ENCODE measurements at places on chromosomes 4 and X. TPM values are rescaled to one million over a fixed set of nuclear protein-coding genes. Genes with fewer than 3 reads are reported as not detected.

Gene TREX2
- 1.0 TPM for total RNA-seq

Gene TKTL2
- total RNA-seq = not detected

Gene SHROOM2
- total RNA-seq = 9.9 TPM

Gene CSAG1
- total RNA-seq = not detected

Gene TLR10
- 0.26 TPM for total RNA-seq

Gene UNC5C
- 2.0 TPM for total RNA-seq

GRCh38 chrX:124282580-124282979, 49.9 kb upstream of the TEX13D start:
- no peak overlapping the region for H3K4me3 ChIP-seq
- no peak overlapping the region for H3K27ac ChIP-seq
- H3K27me3 ChIP-seq = no peaks in the 10 kb centered on the region
- H3K4me1 ChIP-seq = no peaks in the 10 kb centered on the region

- DNase-seq = no peak
- H3K36me3 ChIP-seq = no peaks in the 10 kb centered on the region
- peaks cover 17% of the 10 kb centered on the region for H3K4me1 ChIP-seq
- peak overlapping the region; percentile 92 for H3K4me3 ChIP-seq
- no peaks in the 10 kb centered on the region for H3K27me3 ChIP-seq
- H3K27ac ChIP-seq = peak overlapping the region; percentile 58
Observed at GRCh38 chr4:153684971-153685371, 891 bp downstream of the TLR2 start.

- H3K27ac ChIP-seq = no peak overlapping the region
- no peaks in the 10 kb centered on the region for H3K4me1 ChIP-seq
- no peaks in the 10 kb centered on the region for H3K27me3 ChIP-seq
Observed at GRCh38 chrX:48753708-48754228, 7.8 kb upstream of the GLOD5 start.

- H3K4me1 ChIP-seq = no peaks in the 10 kb centered on the region
- no peak overlapping the region for H3K4me3 ChIP-seq
- no peak for DNase-seq
- no peaks in the 10 kb centered on the region for H3K36me3 ChIP-seq
- H3K27ac ChIP-seq = no peak overlapping the region
- H3K27me3 ChIP-seq = no peaks in the 10 kb centered on the region
Observed at GRCh38 chr4:6425336-6425735, 47.1 kb downstream of the PPP2R2C start.
